GM12864 (cell line): ENCODE measurements at places on chromosomes 16 and 17.

GRCh38 chr17:7807206-7807605 is 26.8 kb upstream of the KDM6B start:
- DNase-seq = no peak

- DNase-seq = no peak
Observed at GRCh38 chr16:75248536-75249380, 2.7 kb downstream of the BCAR1 start.

GRCh38 chr17:61152898-61153297 is 246.7 kb upstream of the TBX2 start:
- DNase-seq = no peak

DNA sequence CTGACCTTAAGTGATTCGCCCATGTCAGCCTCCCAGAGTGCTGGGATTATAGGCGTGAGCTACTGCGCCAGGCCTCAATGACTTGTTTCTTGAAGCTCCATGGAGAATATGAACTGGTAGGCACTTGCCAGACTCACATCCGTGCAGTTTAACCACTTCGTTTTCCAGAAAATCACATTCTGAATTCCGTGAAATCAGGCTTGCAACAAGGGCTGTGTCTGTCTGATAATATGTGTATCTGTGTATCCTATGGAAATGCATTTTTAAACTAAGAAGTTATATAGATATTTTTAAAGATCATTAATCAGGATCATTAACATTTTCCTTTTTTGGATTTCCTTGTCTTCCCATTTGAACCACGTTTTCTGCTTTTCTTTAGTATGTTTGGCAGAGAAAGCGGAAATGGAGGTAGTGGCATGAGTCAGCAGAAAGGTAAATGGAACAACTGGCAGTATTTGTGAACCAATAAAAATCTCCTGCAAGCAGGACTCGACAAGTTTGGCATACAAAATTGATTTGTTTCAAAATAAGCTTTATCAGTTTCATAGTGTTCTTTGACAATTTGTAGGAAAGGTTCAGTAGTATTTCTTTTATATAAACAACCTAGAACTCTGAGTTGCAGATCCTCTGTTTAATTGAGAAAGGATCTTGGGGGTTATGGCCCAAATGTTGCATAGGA is 33.0 kb downstream of the USP10 start:
- no peak for DNase-seq

- DNase-seq = no peak
Observed at GRCh38 chr17:1643293-1643998, 2.1 kb downstream of the SCARF1 start.

- DNase-seq = no peak
Observed at GRCh38 chr16:28231763-28232162, 20.0 kb upstream of the XPO6 start.

- DNase-seq = no peak
Observed at GRCh38 chr17:30210901-30211300, 24.6 kb downstream of the SLC6A4 start.

DNA sequence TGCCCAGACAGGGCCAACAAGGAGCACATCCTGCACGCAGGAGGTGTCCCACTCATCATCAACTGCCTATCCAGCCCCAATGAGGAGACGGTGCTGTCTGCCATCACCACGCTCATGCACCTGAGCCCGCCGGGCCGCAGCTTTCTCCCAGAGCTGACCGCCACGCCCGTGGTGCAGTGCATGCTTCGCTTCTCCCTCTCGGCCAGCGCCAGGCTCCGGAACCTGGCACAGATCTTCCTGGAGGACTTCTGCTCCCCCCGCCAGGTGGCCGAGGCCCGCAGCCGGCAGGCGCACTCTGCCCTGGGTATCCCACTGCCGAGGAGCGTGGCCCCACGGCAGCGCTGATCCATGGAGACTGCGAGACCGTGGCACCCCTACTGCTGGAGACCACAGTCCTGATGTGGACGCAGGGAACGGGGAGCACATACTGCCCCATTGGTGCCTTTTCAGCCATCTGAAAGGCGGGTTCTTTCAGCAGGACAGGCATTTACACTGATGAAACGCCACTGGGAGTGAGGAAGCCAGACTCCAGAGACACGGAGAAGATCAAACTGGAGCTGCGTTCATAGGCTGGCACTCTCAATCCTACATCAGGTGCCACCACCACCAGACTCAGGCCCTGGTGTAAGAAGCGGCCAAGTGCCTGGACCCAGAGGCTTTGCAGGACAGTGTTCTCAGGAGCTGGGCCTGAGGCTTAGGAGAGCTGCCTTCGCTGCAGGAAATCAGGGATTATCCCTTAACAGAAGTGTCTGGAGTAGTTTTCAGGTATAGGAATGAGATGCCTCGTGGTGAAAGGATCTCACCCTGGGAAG is 2.6 kb downstream of the NT5C start:
- no peak for DNase-seq

GRCh38 chr16:64292953-64293352 is 828.9 kb downstream of the CDH11 start:
- no peak for DNase-seq

DNA sequence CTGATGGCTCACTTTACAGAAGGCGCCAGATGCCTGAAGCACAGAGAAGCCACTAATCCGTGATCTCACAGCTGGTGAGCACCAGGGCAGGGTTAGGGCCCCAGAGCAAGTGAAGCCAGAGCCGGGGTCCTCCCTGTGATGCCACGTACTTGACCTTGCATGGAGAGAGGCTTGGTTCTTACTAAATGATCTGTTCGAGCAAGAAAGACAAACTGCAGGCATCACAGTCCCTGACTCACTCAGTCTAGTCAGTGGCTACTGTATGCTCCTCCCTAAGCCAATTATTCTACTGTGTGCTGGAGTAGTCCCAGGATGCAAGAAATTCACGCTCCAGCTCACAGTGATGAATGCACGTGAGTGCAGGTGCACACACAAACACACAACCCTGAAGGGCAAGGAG is 55.4 kb downstream of the SDK2 start:
- DNase-seq = no peak

- DNase-seq = no peak
Observed at GRCh38 chr17:44132275-44132821, 8.9 kb upstream of the HDAC5 start.

GRCh38 chr17:9018726-9019125 is 2.6 kb upstream of the NTN1 start:
- no peak for DNase-seq

- DNase-seq = no peak
Observed at GRCh38 chr17:29331075-29331707, 37.2 kb upstream of the NUFIP2 start.

DNA sequence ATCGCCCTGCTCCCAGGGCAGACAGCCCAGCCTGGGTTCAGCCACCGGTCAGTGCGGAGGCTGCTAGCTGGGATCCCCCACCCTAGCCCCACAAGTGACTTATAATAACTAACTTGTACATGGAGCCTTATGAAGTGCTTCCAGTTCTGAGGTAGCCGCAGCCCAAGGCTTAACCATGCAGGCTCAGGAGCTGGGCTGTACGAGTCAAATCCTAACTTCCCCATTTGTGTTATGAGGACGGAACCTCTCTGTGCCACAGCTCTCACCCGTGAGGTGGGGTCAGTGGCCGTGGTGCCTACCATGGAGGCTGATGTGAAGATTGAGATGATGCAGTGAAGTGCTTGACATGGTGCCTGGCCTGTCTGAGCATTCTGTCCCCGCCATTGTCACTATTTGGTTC is 27.8 kb upstream of the GOSR2 start:
- DNase-seq = no peak

DNA sequence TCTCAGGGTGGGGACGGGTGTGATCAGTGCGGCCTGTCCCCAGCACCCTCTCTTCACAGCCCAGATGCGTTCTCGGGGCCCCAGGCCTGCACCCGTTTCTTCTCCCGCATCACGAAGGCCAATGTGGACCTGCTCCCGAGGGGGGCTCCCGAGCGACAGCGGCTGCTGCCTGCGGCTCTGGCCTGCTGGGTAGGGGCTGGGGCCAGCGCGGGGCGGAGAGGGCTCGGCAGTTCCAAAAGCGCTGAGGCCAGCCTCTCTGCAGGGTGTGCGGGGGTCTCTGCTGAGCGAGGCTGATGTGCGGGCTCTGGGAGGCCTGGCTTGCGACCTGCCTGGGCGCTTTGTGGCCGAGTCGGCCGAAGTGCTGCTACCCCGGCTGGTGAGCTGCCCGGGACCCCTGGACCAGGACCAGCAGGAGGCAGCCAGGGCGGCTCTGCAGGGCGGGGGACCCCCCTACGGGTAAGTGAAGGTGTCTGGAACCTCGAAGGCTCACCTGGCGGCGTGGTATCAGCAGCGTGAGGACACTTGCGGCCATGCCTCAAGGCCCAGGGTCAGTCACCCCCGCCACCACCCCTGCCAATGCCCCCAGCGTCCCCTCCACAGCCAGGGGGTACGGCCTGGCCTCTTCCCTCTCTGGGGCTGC is 4.4 kb downstream of the MSLN start:
- DNase-seq = no peak

GRCh38 chr16:57297856-57298255 is 13.4 kb upstream of the PLLP start:
- DNase-seq = no peak

- no peak for DNase-seq
Observed at GRCh38 chr17:67517325-67517724, 140.2 kb downstream of the PITPNC1 start.

DNA sequence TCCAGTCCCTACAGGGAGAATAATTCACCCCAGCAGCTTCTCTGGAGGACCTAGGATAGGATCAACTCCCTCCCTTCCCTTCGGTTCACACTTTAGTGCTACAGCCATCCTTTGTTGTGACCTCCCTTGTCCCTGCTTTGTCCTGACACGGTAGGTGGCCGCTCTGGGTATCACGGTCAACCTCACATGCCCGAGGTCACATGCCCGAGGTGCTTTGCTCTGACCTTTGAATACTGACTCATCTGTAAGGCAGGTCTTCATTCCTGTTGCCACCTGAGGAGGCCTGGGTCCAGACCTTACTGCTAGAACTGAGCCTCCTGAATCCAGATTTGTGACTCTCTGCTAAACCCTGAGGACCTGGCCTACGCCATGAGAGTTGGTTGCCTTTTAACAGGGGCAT is 19.7 kb downstream of the ALKBH5 start:
- DNase-seq = no peak

- no peak for DNase-seq
Observed at GRCh38 chr16:89153848-89154271, 17.7 kb upstream of the CDH15 start.

GRCh38 chr17:76379646-76380376 is 4.6 kb upstream of the SPHK1 start:
- no peak for DNase-seq

- no peak for DNase-seq
Observed at GRCh38 chr16:85588562-85589503, 24.3 kb upstream of the GSE1 start.
